ENCODE measurements at places on chromosomes 11 and 22.

DNA sequence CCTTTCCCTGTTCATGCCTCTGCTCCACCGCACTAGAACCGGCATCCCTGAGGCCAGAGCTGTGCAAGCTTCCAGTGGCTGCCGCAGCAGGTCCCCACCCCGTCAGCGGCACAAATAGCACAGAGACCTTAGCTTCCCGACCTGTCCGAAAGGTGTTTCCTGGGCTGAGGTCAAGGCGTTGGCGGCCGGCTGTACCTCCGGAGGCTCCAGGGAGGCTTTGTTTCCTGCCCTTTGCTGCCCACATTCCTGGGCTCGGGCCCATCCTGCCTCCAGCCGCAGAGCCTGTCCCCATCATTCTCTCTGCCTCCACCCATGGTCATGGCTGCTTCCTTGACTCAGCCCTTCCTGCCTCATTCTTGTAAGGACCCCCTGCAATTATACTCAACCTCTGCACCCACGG lies 31.2 kb downstream of the ARHGAP8 start:
- DNase-seq = no peak

DNA sequence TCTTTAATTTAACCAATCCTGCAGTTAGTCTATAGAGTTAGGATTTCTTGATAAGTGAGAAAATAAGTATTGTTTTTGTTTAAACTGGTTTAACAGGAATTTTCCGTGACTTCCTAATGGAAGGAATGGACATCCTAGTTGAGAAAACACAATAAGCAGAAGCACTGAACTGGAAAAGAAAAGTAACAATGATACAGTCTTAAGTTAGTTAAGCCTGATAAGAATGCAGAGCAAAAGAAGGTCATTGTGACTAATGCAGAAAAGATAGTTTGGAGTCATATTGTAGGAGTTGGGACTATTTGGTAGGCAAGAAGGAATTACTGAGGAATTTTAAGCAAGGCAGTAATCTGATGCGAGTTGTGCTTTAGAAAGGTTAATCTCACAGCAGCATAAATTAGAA lies 11.7 kb downstream of the RNF141 start:
- DNase-seq = no peak

DNA sequence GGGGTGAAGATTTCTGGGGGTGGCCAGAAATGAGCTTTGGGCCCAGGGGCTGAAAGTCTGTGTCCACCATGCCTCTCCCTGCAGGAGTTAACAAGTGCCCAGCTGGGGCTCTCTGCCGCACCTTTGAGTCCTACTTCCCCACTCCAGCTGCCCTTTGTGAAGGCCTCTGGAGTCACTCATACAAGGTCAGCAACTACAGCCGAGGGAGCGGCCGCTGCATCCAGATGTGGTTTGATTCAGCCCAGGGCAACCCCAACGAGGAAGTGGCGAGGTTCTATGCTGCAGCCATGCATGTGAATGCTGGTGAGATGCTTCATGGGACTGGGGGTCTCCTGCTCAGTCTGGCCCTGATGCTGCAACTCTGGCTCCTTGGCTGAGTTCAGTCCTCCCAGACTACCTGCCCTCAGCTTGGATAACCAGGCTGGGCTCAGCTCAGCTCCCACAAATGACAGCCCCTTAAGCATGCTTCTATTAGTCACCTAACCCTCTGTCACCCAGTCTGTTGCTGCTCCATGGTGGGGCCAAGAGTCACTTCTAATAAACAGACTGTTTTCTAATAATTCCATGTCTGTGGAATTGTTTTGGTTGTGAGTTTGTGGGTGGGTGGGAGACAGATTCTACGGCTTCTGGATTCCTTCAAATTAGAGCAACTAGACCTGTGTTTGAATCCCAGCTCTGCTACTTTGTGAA lies 3.0 kb upstream of the INPPL1 start:
- DNase-seq = peak; percentile 65

DNA sequence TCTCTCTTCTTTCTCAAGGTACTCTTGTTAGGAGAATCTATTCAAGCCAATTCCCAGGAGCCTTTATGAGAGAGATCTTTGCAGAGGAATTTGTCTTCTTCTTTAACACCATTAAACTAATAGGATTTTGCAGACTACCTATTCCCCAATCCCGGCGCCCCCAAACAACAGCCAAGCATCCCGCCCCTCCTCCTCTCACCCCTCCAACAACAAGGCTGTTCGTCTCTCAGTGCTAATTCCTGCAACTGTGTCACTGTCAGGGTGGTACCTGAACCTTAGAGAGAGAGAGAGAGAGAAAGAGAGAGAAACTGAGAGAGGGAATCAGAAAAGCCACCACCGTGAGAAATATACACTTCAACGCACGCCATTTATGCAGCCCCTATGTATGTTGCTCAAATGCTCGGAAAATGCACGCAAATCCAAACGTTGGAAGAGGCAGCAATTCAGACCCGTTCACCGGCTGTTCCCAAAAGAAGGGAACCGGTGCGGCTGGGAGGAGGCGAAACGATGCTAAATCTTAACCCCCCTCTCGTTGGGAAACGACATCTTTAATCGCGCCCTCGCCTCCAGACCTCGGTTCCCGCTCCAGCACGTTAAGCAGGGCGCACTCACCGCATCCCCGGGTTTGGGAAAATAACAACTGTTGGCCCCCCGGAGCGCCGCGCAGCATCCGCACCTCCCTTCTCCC lies 961 bp downstream of the KCNA4 start:
- no peak for DNase-seq

GRCh38 chr11:5280582-5281102 lies 10.9 kb upstream of the HBE1 start:
- DNase-seq = peak; percentile 56

DNA sequence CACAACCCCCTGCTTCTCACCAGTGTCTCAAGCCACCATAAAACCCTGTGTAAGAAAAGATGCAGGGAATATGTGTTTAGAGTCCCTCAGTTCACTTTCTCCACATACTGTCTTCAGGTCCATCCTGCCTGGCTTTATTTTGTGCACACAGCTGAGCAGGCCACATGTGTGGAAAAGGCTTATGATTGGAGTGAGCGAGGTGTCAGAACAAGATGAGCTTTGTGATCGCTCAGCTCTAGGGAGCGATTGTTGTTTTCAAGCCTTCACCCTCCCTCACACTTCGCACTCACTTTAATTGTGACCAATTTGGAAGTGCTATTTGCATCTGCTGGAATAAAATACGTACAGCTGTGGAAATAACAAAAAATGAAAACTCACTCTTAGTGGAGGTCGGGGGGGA lies 931.1 kb upstream of the TENM4 start:
- no peak for DNase-seq

GRCh38 chr11:8318536-8318935 lies 54.9 kb upstream of the LMO1 start:
- no peak for DNase-seq

DNA sequence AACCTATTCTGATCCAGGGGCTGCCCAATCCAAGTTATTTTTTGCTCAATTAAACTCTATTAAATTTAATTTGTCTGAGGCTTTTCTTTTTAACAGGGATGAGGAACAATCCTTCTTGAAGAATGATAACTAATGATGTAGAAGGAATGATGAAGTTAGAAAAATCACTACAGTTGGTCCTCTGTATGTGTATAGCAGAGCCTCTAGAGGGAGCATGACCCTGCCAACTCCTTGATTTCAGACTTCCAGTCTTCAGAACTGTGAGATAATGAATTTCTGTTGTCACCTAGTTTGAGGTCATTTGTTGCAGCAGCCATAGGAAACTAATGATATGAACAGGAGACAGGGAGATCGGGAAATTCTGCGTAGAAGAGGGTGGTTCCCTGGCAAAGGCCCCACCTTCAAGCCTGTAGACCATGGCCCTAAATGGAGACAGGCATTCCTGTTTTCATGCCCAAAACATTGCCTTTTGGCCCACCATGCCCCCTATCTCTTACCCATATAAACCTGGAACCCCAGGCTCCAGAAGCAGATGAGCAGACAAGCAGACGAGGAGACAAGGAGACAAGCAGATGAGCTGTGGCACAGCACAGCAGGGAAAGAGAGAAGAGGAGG lies 7.7 kb upstream of the QSER1 start:
- peak; percentile 68 for DNase-seq

DNA sequence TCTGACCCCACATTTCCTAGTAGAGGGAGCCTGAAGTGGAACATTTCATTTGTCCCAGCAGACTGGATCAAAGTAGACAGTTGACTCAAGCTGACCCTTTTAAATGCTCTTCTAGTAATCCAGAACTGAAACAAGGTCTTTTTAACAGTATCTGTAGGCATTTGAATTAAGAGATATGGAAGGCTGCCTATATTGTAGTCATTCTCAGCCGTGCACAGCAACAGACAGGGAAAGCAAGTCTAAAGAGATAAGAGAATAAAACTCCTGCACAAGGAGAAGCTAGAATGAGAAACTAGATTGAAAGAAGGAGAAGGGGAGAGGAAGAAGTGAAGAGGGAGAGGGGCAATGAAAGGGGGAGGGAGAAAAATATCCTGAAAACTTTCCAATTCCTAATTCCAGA lies 180.6 kb upstream of the MTMR2 start:
- DNase-seq = no peak

- no peak for DNase-seq
Measured at GRCh38 chr11:115347106-115347505, 157.1 kb downstream of the CADM1 start.

DNA sequence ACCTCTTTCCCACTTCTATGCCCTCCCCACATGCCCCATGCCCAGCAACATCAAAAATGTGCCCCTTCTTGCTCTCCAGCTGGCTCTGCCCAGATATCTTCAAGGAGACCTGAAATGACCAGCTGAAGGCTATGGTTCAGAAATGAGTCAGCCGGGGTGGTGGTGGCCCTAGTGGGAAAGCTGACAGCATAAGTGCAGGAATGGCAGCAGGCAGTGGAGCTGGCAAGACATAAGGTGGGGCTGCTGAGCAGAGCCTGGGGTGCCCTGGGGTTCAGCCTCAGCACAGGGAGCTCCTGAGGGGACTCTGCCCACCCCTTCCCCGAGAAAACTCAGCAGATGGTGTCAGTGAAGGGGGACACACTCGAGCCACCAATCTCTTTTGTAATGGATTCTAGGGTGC lies 593.4 kb downstream of the BUD13 start:
- DNase-seq = no peak

GRCh38 chr22:27212617-27213177 lies 555.3 kb downstream of the MIAT start:
- peak; percentile 54 for DNase-seq

DNA sequence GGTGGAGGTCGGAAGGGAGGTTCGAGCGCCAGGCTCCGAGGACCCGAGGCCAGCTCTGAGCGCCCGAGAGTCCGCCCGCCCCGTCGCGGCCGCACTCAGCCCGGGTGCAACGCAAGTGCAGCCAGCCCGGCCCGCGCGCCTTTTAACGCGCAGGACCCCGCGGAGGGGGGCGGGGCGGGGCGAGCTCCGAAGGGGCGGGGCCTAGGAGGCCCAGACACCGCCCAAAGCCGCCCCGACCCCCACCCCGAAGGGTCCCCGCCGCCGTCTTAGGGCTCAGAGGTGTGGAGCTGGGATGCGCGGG lies at the start of gene PHOX2A:
PHOX2A (minus strand) TSS at position 117 of the 301 bp plus-strand sequence. CDS start 172 bp downstream, outside the sequence.
- DNase-seq = no peak

DNA sequence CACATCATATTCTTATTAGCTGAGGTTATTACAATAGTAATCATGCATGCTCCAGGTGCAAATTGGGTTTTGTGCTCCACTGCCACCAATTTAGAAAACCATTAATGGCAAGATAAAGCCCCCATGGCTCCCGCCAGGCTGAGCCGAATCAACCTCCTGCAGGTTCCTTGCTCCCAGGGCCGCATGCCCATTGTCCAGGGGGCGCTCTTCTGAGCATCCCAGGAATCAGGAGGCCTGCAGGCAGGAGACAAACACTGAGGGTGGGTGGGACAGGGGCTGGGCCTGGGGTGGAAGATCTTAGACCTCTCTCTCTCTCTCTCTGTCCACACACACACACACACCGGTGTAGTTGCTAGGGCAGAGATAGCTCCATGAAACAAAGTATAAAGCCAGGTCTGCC lies 57.4 kb downstream of the BUD13 start:
- no peak for DNase-seq

GRCh38 chr11:2224254-2224653 lies 46.1 kb downstream of the ASCL2 start:
- DNase-seq = no peak

- DNase-seq = no peak
Measured at GRCh38 chr11:70159627-70160570, 43.2 kb upstream of the FADD start.

DNA sequence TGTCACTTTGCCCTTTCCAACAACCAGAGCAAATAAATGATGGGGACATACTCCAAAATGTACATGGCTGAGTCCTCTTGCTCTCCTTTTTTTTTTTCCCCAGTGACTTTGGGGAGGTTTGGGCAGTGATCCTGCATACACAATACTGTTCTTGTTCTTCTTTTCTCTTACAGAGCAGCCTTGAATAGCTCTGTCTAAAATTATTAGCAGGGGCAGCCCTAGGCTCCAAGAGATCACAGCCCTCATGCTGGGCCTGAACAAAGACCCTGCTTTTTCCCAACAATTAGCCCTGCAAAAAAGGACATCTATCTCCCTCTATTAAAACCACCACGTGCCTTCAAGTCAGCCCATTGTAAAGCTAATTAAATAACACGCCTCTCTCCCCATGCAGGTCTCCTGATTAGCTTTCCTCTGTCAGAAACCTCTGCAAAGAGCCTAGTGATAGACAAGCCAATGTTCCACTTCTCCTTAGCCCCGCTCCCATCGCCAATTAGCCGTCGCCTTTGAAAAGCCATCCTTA lies 54.7 kb downstream of the ETS1 start:
- DNase-seq = no peak

GRCh38 chr11:5809905-5810795 lies 1.4 kb downstream of the OR52N2 start:
- DNase-seq = no peak

DNA sequence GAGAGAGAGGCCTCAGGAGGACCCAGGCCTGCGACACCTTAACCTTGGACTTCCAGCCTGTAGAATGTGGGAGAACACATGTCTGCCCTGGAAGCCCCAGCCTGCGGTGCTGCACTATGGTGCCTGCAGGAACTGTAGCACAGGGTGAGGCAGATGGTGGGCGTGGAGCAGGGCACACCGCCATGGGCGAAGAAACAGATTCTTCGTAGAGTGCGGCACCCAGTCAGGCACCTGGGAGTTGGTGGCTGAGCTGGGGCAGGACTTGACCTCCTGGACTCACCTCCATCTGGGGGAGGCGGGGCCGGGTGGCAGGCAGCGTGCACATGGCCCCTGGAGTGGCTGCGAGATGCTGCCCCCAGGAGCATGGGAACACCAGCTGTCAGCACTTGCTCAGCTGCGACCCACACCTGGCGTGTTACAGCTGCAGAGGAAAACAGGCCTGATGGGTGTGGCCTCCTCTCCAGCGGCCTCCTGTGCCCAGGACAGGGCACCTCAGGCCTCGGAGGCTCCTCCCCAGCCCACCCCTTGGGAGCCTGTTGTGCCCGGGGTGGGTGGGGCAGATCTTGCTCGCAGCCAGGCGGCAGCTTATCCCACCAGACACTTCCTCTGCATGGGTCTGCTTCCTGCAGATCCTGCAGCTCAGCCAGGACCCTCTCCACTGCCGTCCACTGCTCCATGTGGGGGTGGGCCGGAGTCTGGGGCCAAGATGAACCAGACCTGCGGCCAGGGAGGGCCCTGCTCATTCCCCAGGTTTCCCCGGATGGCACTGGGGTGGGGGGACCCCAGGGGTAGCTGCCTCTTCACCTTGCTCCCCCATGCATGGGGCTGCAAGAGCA lies 80.4 kb downstream of the MYEOV start:
- DNase-seq = no peak

GRCh38 chr22:46090631-46091201 lies 59.6 kb upstream of the PPARA start:
- no peak for DNase-seq

Data from Karpas-422 (cell line).